ENCODE measurements at places on chromosomes 3 and 15.
A peak's percentile ranks its signal among the peaks of the same experiment; 100 is the strongest.

DNA sequence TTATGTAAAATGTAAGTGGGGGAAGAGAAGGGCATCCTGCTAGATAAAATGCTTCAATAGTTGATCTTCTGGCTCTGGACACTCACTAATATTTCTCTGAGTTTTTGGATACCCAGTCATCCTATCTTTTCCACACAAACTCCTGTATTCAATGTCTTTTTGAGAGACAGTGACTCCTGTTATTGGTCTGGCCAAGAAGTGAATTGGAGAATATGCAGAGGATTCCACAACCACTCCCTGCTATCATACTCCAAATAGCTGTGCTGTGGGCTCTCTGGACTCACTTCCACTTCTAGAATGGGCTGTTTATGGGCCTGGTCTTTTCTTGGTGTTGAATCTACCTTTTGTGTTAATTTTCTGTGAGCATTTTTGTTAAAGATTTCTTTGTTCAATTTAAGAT, 376.8 kb downstream of the NLGN1 start:
- no peak for DNase-seq

- no peak for DNase-seq
Measured at GRCh38 chr3:64799606-64800005, 111.8 kb upstream of the ADAMTS9 start.

- no peak for DNase-seq
Measured at GRCh38 chr15:36878684-36879262, 221.6 kb downstream of the MEIS2 start.

DNA sequence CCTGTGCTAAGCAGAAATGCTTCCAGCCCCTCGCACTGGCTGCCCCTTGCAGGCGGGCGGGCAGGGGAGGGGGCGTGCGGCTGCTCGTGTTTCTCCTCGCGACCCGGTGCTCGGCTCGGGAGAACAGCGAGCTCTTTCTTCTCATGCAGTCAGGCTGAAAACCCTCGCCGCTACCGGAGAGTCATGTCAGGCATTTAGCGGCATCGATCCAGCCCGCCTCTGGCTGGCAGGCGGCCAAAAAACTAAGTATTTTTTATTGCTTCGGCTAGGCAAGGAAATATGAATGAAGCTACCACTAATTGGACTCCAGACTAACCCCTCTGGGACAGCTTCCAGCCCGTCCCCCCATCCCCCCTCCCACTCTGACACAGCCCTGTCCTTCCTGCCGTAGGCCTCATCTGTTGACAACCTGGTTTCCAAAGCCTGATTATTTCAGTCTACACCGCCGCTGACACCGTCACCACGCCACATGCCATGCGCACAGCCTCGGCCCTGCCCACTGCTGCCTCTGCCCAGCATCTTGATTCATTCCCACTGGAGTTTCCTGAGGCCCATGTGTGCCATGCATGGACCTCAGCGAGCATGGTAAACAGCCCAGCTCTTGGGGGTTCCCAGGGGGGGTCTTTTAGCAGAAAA, 35.3 kb downstream of the TLE3 start:
- DNase-seq, result no peak

DNA sequence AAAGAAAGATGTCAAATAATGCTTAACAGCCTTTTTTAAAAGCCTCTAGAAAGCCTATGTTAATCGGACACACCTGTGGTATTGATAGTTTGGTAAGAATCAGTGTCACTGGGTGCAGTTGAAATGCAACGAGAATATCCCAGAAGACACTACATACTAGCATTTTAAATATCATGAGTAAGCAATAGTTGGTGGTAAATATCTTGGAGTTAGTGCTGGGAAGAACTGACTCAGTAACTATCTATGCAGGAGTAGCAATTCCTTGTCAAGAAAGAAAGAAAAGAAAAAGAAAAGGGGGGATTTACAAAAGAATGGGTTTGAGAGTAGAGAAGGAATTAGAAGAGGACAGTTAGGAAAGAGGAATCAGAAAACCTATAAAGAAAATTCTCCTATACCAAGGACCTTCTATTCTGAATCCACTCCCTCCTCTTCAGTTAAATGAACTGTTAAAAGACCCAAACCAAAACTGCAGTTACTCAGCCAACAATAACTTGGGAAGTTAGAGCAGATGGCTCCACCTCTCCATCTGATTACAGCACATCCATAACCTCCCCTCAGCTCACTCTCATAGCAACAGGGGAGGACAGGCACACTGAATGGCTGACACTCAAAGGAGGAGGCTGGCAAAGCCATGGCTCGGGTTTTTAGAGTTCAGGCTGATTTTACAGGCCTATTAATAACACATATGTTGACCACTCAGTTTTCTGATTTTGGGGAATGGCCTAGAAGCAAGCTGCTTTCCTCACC, 207.6 kb upstream of the MDFIC2 start:
- no peak for DNase-seq

- DNase-seq, result no peak
Measured at GRCh38 chr3:26592451-26592850, 30.1 kb upstream of the LRRC3B start.

- DNase-seq, result no peak
Measured at GRCh38 chr3:62462788-62463187, 89.4 kb upstream of the FEZF2 start.

- no peak for DNase-seq
Measured at GRCh38 chr15:63243101-63243500, 34.3 kb upstream of the APH1B start.

- no peak for DNase-seq
Measured at GRCh38 chr3:141020143-141020830, 30.9 kb upstream of the SPSB4 start.

- peak; percentile 56 for DNase-seq
Measured at GRCh38 chr3:15858547-15859506, 61.0 kb upstream of the ANKRD28 start.

DNA sequence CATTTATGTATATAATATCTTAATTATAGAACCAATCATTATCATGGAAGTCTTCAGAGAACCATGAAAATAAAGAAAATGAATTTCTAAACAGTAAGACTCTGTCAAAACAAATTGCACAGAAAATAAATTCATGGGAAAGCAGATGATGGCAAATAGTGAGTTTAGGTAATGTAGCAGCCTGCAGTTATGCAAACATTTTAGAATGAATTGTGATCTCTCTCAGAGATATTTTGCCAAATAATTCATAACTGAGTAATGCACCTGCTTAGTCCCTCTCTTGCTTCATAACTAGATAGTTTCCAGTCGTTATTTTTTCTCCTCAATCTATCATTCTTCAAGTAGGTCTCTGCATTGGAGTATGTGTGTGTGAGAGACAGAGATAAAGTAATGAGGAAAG, 492.7 kb upstream of the THBS1 start:
- no peak for DNase-seq

DNA sequence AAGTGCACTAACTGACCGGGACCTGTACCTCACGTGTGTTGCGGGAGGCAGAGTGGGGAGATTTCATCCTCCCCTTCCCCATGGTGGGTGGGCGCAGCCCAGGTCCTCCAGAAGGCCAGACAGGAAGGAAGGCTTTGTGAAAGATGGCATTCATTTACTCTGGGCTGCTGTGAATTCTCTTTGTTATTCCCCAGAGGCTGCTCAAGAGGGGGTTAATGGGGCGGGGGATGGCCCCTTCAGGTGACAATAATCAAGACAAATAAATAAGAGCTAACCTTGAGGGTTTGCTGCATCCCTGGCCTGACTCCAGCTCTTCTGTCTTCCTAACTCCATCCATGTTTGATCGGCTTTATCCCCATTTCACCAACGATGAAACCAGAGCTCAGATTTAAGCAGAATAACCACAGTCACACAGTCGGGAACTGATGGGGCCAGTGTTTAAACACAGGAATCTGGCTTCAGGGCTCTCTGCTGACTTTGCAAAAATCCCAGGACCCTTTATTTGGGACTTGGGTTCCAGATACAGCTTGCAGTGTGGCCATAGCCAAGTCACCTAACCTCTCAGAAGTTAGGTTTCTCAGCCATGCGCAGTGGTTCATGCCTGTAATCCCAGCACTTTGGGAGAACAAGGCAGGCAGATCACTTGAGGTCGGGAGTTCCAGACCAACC, 16.5 kb downstream of the PIF1 start:
- DNase-seq, result no peak

DNA sequence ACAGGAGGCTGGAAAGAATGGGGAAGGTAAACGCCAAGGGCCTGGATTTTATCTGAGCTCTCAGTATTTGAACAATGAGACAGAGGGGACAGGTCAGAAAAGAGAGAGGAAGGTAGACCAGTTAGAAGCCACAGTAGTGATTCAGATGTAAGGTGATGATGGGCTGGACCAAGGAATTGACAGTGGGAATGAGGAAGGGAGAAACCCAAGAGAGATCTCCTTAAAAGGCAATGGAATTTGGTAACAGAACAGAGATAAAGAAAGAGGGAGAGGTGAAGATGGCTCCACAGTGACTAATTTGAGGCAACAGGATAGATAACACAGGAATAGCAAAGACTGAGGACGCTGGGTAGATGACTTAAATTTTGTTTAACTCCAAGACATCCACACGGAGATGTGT, 11.4 kb upstream of the HEG1 start:
- no peak for DNase-seq

DNA sequence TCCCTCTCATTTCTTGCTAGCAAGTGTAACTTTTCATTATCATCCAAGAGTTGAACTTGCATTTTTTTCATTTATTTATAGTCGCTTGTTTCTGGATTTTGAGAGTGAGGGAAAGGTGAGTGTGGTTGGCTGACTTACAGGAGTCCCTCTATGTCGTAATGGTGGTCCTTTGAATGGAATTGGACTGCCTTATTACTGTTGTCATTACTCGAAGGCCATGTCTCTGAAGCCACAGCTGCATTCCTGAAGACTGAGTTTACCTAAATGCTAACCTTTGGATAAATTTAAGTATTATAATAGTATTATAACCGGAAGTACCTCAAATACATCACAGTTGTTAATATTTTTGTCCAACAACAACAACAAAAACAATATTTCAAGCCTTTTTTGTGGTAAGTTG, 488.9 kb downstream of the GABRG3 start:
- no peak for DNase-seq

GRCh38 chr3:71069797-71070196, 513.7 kb downstream of the FOXP1 start:
- DNase-seq, result peak; percentile 38

GRCh38 chr15:48360841-48361240, 29.6 kb downstream of the DUT start:
- DNase-seq, result no peak

- no peak for DNase-seq
Measured at GRCh38 chr3:64266983-64267382, 41.7 kb upstream of the PRICKLE2 start.

- DNase-seq, result no peak
Measured at GRCh38 chr3:44070841-44071546, 170.7 kb upstream of the TOPAZ1 start.

DNA sequence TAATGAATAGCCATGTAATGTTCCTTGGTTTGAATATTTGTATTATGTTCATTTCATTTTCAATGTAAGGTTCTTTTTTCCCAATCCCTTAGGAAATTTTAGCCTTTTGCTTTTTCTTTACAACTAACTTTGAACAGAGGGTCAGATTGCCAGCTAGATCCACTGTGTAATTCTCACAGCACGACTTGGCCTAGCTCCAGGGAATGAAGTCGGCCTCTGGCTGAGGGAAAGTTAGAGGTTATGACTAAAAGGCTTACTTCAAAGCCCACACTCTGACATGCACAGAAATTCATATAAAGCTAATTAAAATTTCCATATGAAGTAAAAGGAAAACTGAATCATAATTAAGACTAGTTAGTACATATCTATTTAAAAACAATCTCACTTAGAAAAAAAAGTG, 38.7 kb downstream of the ROBO1 start:
- no peak for DNase-seq

DNA sequence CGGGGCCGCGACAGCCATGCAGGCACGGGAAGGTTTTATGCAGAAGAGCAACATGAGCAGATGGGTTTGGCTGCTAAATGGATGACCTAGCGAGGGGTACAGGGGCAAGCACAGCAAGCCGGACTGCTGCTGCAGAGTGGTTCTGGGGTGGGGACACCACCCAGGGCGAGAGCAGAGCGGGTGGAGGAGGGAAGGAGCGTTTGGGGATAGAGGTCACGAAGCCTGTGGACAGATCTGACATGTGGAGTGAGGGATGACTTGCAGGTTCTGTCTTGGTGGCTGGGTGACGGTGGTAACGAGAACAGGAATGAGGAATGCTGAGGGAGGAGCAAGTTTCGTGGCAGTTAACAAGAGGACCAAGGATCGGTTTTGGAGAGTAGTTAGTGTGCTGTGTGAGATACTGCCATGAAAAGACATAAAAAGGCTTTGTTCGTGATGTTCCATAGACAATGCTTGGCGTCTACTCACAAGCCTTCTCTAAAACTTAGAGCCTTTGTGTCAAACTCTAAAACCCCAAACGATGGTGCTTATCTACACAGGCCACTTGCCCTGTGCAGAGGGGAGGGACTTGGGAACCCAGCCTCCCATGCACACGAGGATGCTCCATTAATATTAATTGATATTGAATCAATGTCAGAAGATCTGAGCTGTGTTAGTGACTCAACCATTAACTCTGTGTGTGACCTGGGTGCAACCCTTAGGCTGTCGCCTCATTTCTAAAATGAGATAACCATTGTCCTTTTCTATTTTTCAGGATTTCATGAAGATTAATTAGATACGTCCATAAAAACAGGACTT, 132.7 kb upstream of the SLC2A2 start:
- DNase-seq, result no peak

DNA sequence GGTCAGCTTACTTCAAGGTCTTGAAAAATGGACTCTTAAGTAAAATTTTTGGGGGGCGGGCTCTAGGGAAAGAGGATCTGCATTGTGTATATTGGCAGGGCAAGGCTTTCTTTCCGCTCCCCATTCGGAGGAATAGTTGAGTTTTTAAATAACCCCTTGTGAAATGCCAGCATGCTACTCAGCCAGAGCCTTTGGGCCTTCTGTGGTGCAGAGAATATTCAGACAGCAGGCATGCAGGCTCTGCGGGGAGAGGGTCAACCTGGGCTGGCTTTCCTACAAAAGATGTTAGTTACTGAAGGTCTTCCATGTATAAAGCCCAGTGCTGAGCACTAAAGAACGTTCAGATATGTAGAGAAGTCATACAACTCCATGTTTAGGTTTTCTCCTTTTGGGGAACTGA, 40.6 kb downstream of the ADAMTSL3 start:
- no peak for DNase-seq

- no peak for DNase-seq
Measured at GRCh38 chr3:128481438-128481942, 11.5 kb downstream of the GATA2 start.
